ENCODE measurements at places on chromosomes 11 and 22.

DNA sequence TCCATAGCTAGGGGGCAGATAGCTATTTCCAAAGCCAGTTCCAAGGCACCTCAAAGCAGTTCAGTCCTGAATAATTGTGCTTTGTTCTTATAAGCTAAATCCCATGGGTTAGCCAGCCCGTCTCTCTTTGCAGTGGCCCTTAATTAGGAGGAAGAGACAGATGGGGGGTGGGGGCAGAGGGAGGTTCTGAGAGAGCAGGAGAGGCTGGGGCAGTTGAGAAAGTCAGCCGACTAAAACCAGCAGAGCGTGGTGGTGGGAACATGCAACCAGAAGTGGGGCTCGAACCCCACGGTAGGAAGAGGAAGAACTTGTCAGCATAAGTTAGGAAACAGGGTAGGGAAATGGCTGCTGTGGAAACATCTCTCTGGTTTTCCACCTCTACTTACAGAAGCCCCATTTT is 10.9 kb upstream of the SCN4B start:
- no peak for DNase-seq

- no peak for DNase-seq
Measured at GRCh38 chr22:27785831-27786230, 15.7 kb downstream of the MN1 start.

DNA sequence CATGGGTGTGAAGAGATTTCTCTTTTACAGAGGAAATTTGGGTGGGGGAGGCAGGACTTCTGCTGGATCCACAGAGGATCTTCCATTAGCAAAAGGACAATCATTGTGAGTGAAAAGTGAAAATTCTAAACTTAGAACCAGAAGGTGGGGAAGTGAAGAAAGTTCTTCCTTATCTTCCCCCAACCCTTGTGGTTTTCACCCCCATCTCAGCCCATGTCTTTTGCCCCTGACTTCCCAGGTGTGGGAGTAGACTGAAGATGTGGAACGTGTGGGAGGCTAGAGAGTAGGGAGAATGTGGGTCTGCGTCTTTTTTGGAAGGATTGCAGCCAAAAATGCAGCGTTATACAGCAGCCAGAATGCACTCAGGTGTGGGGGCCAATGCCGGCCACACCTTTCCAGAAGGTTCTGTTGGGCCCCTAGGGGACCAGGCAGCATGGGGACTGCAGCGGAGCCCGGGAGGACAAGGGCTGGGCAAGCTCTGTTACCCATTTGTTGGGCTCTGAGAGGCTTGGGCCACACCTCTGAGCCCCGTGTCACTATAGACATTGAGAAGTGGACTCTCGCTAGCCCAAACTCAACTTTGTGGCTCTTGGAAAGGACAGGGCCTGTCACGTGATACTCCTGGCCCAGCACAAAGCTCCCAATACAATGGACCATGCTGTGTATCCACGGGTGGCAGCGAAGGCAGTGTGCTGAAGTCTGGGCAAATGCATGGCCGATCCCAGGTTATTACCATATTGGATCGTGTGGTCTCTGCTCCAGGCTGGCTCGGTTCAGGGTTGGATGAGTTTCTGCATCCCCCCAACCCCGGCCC is 32.8 kb upstream of the LINC01488 start:
- no peak for DNase-seq

- DNase-seq: no peak
Measured at GRCh38 chr11:10590218-10590915, 21.9 kb upstream of the LYVE1 start.

DNA sequence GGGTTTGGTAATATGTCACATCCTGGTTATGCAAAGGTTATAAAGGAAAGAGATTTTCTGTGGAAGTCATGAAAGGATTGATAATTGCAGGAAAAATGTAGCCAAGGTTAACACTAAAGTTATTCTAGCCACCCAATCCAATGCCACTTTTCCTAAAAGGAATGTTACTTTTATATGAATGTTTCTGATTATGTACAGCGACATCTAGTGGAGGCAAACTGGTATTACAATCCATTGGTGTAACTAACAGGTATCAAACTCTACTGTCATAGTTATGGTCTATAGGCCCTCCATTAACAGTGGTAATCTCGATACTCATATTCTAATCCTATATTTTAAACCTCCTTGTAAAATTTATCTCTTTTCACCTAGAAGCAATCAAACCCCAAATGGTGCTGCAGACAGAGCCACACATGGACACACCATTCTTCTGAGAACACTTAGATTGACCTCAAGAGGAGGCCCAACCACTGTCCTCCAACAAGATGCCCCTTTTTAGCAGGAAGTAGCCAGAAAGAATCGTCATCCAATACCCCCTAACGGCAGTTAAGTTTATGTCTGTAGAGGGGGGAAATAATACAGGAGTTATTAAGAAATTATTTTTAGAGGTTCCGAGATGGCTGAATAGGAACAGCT is 74.9 kb upstream of the RAG2 start:
- peak; percentile 26 for DNase-seq

DNA sequence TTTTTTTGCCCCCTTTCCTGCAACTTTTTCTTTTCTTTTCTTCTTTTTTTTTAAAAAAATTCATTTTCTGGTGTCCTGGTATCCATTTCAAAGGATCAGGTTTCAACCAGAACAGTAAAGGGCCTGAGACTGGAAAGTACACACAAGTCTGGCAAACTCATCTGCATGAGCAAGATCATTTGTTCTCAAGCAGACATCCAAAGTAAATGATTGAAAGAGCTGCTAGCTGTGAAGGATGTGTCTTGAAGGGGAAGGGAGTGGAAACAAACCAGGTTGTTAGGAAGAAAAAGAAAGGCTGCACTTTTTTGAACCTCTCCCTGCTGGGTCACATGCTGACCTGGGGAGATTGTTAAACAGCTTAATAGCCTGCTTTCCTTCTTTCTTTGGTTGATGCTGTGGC is 5.3 kb downstream of the YAP1 start:
- no peak for DNase-seq

GRCh38 chr22:22752199-22752555 is 107.8 kb downstream of the GGTLC2 start:
- no peak for DNase-seq

DNA sequence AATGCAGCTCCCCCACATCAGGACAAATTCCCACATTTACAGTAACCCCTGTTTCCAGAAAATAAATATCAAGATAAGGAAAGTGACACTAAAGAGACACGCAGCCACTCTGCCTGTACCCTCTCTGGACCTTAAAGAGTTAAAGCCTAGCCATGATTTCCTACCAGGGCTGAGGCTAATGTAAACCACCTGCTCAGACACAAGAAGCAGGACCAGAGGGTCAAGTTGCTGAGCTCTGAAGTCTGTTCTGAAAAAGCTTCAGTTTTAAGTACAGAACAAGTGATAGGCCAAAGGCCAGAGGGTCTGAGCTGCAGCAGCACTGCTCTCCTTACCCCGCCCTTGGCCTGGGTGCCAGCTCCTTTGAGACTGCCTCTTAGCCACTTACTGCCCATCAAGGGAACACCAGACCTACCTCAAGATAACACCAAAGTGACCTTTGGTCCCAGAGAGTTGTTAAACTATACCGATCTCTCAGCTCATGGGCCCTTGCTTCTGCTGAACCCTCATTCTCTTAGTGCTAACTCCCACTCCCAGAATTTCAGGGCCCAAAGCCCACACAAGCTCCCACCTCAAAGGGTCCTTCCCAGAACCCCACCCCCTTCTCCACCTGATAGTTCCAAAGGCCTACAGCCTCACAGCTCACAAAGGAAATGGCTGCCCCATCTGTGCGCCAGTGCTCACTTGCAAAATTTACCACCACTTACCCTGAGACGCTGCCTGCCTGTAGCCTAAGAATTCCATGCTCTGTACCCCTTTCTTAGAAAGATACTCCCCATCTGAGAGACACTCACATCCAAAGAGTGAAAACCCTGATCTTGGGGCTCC is 40.5 kb downstream of the IL18BP start:
- DNase-seq: no peak

GRCh38 chr11:108970221-108970991 is 305.5 kb downstream of the DDX10 start:
- no peak for DNase-seq

DNA sequence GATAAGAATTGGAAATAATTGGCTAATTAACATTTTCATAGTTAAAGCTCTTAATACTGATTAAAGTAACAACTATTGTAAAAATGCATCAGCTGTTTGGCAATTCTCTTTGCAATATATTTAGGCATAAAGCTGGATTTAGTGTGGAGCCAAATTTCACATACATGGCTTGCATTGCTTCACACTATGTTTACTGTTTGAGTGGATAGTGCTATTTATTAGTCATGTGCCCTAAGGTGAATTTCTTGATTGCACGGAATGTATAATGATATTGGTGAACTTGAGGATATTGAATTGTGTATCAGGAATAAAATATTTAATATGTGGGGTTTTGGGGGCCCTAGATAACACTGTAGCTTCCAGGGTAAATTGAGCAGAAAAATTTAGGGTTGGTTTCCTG is 100.9 kb downstream of the AASDHPPT start:
- no peak for DNase-seq

GRCh38 chr11:107675902-107676301 is 36.0 kb downstream of the SLN start:
- no peak for DNase-seq

DNA sequence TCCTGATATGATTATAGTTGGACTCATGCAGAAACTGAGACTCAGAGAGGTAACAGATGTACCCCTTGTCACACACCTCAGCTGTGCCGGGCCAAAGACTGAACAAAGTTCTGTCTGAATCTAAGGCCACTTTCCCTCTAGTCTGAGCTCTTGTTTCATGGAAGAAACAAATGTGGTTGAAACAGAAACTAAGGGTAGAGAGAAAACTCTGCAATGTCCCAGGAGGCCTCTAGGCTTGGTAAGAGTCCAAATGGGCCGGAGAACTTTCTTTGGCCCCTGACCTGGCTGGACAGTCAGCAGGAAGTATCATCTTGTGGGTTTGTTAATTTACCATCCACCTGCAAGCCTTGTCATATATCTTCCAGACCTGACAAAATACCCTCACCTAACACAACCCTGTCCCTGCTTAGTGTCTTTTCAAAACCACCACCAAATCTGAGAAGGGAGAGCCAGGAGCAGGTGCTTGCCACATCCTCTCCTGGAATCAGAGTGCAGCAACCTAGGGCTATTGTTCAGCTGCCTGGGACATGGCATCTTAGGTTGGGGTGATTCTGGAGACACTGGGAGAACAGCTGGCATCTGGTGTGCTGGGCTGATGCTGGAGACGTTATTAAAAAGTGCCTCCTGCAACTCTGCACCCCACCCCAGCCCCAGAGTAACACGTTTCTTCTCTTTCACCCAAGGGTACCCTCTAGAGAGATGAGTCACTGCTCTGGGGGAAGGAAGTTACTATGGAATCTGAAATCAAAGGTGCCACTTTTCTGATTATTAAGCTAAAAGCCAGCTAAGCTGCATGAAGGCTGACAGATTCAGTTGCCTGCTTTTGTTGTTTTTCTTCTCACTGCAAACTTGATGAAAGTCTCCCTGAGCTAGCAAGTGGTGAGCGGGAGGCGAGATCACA is 126.3 kb upstream of the TIMP3 start:
- no peak for DNase-seq

DNA sequence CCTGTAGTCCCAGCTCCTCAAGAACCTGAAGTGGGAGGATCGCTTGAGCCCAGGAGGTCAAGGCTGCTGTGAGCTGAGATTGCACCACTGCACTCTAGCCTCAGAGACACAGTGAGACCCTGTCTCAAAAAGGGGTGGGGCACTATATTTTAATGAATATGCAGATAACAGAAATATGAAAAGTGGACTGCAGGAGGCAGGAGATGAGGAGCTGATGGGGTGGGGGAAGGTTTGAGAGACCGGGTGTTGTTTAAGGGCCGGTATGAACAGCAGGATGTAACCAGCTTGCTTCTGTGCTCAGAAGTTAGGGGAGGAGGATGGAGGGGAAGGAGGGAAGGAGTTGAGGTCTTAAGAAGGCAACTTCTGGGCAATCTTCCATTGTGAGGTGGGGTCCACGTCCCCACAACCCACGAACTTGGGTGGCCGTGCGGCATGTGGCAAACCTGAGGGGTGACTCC is 1.3 kb upstream of the B4GALNT4 start:
- no peak for DNase-seq

GRCh38 chr11:122754553-122755322 is 83.6 kb upstream of the CRTAM start:
- peak; percentile 7 for DNase-seq

DNA sequence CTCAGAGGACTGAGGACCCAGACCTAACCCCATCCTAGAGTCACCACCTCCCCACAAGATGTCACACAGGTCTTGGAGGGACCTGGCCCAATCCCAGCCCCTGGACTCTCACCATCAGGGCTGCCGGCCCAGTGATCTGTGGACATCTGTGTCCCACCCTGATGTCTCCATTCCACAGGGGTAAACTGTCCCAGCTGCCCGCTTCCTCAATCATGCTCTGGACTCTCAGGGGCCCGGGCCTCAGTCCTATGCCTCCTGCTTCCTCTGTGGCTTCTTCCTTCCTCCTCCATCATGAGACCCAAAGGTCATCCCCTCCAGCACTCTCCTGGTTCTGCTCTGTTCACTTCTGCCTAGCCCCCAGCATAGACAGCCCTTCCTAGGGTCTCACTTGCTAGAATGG is 32.2 kb downstream of the ARAP1 start:
- DNase-seq: no peak

DNA sequence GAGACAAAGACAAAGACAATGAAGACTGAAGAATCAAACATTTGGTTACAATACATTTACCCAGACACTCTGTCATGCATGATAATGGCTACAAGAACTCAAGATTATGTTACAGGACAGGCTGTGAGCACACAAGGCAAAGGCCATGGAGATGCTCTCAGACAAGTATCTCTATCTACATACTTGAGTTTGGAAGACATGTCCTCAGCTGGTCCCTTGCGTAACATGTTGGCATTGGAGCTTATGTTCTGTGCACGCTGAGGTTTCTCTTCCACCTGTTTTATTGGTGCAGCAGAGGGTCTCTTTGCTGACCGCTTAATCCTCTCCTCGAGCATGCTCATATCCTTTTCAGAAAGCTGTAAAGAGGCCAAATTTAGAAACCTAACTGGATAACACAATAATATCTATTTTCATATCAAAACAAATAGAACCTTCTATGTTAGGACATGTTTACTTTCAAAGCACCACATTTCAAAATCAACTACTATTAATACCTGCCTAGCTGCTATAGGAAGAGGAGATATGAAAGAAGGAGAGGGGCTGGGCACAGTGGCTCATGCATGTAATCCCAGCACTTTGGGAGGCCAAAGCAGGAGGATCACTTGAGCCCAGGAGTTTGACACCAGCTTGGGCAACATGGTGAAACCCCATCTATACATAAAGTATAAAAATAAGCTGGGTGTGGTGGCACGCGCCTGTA is 41.6 kb downstream of the F2 start:
- no peak for DNase-seq
